Dermis microvascular lymphatic vessel endothelial cell (primary cell): ENCODE measurements at places on chromosomes 11 and 22.
A peak's percentile ranks its signal among the peaks of the same experiment; 100 is the strongest.

DNA sequence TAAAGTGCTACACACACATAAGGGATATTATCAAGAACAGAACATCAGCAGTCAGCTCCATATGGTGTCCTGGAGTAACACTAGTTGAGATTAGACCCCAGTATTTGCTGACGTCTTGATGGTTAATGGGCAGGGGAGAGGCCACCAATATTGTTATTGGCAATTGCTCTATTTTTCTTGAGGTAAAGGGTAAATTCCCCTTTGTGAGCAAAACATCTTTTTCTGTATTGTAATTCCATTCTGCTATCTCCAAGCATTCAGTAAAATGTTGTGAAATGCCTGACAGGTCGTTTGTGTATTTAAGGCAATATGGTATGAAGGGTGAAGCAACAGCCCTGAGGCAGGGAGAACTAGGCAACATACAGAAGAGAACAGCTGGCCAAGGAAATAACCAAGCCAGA lies 21.9 kb downstream of the PC start:
- no peak for DNase-seq

DNA sequence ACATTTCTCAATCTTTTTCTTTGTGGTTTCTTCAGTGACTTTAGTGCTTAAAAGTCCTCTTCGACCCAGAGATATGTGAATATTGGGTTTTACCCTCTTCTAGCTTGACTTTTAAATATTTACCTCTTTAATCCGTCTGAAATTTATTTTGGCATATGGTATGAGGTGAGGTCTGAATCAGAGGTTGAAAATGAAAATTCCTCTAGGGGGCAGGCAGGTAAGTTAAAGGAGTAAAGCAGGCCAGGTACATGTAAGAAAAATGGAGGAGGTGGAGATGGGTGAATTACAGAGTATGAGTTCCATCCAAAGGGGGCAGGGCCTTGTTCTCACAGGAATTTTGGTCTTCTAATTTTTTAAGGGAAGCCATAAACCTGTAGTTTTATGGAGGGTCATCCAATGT lies 263.8 kb upstream of the NARS2 start:
- DNase-seq, result no peak

- no peak for DNase-seq
These were observed 50.2 kb downstream of the BCR start for GRCh38 chr22:23230348-23231068.

- no peak for DNase-seq
These were observed 110.9 kb downstream of the KCNC1 start for GRCh38 chr11:17845431-17845881.

GRCh38 chr11:93783362-93783761 lies 720 bp upstream of the MED17 start:
- DNase-seq, result no peak

- DNase-seq, result no peak
These were observed 7.9 kb downstream of the CD82 start for GRCh38 chr11:44573333-44573732.

- DNase-seq, result no peak
These were observed 905.7 kb upstream of the TENM4 start for GRCh38 chr11:80346353-80347059.

DNA sequence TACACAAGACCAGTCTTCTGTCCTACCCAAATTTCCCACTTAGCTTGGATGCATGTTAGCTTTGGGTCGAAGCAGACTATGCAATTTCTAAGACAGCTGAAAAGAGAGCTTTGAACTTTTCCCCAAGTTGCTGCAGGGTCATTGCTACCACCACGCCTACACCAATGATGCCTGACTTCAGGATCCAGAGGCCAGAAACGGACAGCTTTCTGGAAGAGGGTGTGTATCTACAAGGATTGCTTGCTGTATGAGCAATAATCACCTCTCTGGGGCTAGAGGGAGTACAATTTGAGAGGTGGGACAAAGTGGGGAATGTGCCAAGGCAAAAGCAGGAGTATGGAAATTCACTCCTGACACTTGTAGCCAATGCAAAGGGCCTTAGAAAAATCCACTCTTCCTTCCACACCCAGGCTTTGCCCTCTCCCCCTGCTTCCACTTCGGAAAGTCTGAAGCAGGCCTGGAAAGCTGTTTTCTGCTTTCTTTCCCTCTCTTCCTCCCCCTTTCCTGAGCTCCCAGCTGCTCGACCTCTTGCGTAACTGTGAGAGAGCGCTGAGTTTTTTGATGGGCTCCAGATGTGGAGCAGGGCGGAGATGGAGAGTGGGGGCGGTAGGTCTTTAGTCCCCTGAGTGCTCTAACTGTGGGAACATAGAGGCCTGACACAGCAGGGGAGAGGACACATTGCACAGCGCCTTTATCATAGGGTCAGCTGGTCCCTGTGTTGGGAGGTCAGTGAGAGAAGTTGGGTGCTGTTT lies 2.1 kb upstream of the PHLDB1 start:
- no peak for DNase-seq

DNA sequence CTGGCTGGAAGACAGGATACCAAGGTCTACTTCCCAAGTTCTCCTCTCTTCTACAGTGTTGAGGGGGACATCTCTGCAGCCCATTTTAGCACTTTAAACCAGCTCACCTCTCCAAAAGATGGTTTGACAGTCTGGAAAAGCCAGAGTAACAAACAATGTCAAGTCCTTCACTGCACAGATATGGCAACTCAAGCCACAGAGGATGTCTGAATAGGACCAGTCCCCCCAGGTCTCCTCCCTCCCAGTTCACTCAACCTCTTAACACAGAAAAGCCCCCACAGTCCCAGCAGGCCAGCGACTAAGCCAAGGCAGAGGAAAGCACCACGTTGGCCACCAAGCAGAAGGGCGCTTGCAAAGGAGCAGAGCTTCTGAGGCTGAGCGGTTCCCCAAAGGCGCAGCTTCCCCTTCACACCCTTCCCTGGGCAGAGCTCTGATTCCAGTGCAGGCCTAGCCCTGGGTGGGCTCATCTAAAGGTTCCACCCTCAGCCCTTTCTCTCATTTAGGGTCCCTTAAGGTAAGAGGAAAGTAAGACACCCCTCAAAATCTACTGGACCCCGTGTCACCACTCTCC lies 62.7 kb downstream of the PAK1 start:
- DNase-seq, result no peak

GRCh38 chr11:70364745-70365543 lies 33.4 kb upstream of the CTTN start:
- no peak for DNase-seq

DNA sequence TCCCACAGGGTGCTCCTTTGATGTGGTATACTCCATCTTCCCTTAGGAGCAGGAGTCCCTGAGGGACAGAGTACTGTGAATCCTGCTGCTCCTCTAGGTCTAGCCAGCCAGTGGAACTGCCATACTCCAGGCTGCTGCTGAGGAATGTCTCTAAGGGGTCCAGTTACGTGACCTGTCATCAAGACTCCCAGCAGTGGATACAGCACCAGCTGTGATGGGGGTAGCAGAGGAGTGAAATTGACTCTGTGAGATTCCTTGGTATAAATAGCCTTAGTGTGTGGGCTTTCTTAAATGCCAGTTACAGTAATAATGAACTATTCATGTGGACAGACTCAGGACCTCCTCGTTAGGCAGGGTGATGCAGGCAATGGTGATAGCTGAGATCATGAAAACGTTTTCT lies 140.4 kb upstream of the LUZP2 start:
- no peak for DNase-seq

- peak; percentile 55 for DNase-seq
These were observed 136.4 kb downstream of the RBFOX2 start for GRCh38 chr22:35892192-35892591.

GRCh38 chr11:15942936-15943335 lies 413.4 kb downstream of the SOX6 start:
- no peak for DNase-seq

DNA sequence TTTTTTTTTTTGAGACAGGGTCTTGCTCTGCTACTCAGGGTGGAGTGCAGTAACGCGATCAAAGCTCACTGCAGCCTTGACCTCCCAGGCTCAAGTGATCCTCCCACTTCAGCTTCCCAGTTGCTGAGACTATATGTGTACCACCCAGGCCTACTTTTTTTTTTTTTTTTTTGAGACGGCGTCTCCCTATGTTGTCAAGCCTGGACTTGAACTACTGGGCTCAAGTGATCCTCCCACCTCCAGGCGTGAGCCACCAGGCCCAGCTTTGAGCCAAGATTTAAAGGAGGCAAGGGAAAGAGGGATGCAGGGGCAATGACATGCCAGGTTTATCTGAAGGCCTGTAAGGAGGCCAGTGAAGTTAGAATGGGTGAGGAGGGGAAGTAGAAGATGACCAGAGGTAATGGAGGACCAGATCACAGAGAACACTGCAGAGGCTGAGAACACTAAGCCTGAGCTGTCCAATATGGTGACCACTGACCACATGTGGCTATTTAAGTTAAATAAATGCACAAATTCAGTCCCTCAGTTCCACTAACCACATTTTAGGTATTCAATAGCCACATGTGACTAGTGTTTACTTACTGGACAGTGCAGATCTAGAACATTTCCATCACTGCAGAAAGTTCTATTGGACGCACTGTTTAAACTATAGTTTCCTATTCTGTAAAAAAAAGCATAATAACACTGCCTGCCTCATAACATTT lies 8.1 kb downstream of the DESI1 start:
- DNase-seq, result no peak

- no peak for DNase-seq
These were observed 10.1 kb downstream of the MTFP1 start for GRCh38 chr22:30435674-30436126.

GRCh38 chr11:104776501-104777170 lies 121.6 kb downstream of the CASP12 start:
- no peak for DNase-seq
